NCI-H187 treated with DMSO at 0.1 percent for 48 hours (cell line): ENCODE measurements at places on chromosomes 3 and 15.

- no peak for DNase-seq
These were observed 63.1 kb upstream of the FBN1 start for GRCh38 chr15:48708641-48709040.

- DNase-seq: no peak
These were observed 51.2 kb downstream of the HACD2 start for GRCh38 chr3:123533554-123534159.

DNA sequence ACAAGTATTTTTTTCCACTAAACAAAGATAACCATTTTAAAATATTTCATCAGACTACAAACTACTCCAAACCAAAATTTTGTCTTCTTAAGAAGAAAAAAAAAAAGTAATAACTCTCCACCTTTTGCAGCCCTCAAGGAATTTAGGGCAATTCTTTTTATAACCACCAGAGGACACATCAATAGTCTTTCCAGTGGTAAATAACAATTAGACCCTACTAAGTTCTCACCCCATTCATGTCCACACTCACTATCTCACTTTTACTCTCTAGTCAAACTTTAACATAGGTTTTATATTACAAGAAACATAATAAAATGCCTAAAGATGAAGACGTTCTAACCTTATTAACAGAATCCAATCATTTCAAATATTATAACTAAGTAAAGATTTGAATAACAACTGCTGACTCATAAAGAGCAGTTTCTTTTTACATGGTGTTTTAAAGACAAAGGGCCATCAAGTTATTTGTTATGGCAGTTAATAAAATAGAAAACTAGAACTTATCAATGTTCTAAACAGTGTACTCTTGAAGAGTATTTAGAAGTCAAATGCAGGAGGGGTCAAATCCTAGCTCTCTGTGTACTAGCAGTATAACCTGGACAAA, 33.0 kb downstream of the CCDC39 start:
- no peak for DNase-seq

- DNase-seq: no peak
These were observed 55.9 kb upstream of the C3orf80 start for GRCh38 chr3:160169139-160169976.

DNA sequence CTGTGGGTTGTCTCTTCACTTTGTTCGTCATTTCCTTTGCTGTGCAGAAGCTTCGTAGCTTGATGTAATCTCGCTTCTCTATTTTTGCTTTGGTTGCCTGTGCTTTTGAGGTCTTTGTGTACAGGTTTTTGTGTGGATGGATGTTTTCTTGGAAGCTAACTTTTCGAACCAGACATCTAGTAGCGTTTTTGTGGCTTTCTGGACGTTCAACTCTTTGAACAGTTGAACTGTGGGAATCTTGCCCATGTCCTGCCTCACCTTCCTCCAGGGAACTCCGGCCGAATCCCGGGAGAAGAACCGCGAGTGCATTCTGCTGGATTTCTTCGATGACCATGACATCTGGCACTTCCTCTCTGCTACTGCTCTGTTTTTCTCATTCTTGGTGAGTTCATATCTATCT, 70.6 kb downstream of the USF3 start:
- DNase-seq: no peak

GRCh38 chr3:45664578-45664977, 24.6 kb upstream of the SACM1L start:
- no peak for DNase-seq
